Keratinocyte (primary cell): ENCODE measurements at places on chromosomes 1 and 21.

GRCh38 chr1:204975021-204975420 lies 68.0 kb upstream of the CNTN2 start:
- no peak for DNase-seq

DNA sequence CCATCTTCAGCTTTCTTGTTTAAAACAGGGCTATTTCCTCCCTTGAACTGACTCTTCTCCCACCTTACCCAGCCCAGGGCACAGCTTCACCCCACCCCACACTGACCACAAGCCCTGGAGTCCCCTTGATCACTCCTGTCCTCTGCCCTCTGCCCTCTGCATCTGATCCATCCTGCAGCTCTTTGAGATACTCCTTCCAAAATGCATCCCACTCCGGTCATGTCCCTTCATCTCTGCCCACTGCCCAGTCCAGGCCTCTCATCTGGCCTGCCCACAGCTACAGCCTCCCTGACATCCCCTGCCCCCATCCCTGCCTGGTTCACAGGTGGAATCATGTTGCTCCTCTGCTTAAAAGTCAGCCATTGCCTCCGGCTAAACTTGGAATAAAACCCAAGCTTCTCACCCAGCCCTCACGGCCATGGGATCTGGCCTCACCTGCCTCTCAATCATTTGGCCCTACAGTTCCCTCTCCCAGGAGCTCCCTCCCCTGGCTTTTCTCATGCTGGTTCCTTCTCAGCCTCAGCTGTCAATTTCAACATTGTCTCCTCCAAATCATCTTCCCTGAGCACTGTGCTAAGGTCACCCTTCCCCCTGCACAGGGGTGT lies 202.0 kb downstream of the MATN1 start:
- no peak for DNase-seq

GRCh38 chr1:240820816-240821215 lies 208.9 kb upstream of the GREM2 start:
- no peak for DNase-seq

DNA sequence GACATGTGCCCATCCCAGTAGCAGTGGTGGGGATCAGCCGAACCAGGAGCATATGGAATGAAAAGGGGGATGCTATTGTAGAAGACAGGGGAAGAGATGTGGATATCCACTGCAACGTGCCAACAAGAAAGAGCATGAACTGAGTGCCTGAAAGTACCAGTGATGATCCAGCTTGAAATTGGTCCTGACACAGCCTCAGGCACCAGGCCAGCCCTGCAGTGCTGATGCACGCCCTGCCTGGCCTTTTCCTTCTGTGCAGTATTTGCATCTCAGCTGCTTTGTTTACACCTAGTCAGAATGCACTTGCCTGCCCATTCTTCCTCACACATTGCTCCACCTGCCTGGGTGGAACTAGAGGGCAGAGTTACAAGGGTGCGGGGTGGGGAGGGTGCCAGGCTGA lies 50.3 kb upstream of the ARTN start:
- no peak for DNase-seq

GRCh38 chr1:217077426-217077825 lies 354.2 kb upstream of the ESRRG start:
- DNase-seq: no peak

- no peak for DNase-seq
These were observed at the start of gene GBP2 for GRCh38 chr1:89125913-89126580. TSS of gene GBP2 (minus strand) at chr1:89126114. CDS start at chr1:89121966, 4,148 bp downstream.

GRCh38 chr1:223245411-223245810 lies 102.4 kb upstream of the TLR5 start:
- no peak for DNase-seq

DNA sequence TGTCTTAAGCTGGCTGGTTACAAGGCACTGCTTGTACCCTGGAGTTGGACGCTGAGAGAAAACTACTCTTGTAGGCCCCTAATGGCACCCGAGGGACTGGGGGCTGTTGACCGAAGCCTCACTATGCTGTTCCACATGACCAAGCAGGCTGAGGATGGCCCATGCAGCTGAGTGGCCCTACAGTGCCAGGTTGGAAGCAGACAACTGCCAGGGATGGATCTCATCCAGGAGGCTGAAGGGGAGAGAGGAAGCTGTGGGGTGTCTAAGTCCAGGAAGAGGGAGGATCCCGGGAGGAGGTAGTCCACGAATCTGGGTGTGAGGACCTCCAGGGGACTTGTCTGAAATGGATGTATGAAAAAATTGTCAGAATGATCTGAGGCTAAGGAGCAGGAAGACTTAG lies 45.8 kb downstream of the FOXD2 start:
- DNase-seq: no peak

GRCh38 chr1:106937104-106937503 lies 119.4 kb upstream of the PRMT6 start:
- peak; percentile 49 for DNase-seq

GRCh38 chr1:221171768-221172167 lies 292.5 kb downstream of the HLX start:
- DNase-seq: no peak

DNA sequence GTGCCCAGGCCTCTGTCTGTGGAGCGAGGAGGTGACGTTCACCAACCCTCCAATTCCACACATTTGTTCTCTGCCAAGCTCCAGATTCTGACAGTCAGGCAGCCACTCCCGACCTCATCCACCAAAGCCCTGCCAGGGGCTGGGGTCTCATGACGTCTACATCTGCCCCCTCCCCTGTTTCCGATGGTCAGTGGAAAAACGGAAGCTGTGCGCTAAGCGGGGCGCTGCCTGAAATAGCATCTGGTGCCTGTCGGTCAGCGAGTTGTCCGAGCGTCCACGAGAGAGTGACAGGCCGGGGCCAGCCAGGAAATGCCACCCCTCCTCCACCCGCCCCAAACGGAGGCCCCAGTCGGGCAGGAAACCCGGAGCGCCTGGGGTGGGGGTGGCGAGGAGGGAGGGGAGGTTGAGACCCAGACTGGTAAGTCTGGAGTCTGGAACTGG lies 3.2 kb upstream of the TAL1 start:
- no peak for DNase-seq

DNA sequence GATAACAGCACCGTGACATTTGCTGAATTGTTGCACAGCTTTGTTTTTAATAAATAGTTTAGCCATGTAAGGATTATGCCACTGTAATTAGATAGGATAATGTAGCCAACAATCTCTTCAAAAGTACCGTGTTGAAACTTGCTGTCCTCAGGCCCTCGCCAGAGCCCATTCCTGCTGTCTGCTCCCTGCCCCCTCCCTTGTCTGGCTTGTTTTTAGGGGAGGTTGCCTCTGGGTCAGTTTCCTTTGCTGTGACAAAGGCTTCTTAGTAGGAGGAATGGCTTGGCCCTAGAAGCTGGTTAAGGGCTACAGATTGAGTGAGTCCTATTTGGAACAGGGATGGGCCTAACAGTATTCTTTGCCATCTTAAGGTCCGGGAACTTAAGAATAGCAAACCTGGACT lies 107.9 kb downstream of the LMO4 start:
- DNase-seq: no peak

- no peak for DNase-seq
These were observed 52.8 kb downstream of the ARID4B start for GRCh38 chr1:235275223-235275622.

- DNase-seq: no peak
These were observed 4.0 kb upstream of the TRIM11 start for GRCh38 chr1:228410671-228411070.

DNA sequence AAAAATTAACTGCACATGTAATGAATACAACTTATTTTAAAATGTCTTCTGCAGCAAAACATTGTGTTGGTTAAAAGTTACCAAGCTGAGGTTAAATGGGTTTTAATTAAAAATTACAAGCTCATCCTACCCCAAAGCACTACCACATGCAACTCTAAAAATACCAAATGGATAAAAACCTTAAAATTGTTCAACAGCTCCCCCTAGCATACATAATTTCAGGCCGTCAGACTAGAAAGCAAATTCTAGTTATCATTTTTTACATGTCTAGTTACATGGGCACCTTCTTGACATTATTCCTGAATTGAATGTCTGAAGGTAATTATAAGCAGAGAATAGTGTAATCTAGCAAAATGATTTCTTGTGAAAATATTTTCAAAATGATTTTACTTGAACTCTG lies 176.5 kb downstream of the C1orf21 start:
- DNase-seq: no peak

DNA sequence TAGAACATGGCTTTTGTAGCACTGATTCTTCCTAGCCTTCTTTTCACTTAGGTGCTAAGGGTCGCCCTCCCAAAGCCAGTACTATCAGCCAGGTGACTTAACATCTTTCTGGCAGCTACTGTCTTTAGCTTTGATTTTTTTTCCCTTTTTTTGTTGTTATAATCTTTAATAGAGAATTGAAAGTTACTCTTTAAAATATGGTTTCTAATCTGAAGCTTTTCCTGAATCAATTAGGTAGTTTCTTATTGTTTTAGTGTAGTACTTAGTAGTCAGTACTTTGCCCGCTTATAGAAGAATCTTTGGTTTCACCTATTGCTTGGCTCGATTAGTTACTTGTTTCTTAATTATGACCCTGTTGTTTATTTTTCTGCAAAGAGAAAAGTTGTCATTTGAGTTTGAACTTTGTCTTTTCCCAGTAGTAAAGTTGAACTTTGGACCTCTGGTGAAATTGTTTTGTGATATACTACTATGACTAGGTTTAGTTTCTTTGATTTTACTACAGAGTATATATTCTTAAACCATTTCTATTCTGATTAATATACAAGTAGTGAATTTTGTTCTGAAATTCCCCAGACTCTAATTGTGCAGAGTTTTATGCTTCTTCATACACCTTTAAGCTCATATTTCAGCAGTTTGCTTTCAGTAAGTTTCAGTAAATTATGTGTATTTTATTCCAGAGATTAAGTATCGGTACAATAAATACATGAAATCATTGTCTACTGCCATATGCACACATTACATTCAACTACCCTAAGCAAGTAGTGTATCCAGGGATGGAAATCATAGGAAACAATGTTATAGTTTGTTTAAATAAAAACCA lies 3.9 kb downstream of the MAGI3 start:
- DNase-seq: no peak

GRCh38 chr1:98188774-98189173 lies 267.9 kb upstream of the DPYD start:
- no peak for DNase-seq

DNA sequence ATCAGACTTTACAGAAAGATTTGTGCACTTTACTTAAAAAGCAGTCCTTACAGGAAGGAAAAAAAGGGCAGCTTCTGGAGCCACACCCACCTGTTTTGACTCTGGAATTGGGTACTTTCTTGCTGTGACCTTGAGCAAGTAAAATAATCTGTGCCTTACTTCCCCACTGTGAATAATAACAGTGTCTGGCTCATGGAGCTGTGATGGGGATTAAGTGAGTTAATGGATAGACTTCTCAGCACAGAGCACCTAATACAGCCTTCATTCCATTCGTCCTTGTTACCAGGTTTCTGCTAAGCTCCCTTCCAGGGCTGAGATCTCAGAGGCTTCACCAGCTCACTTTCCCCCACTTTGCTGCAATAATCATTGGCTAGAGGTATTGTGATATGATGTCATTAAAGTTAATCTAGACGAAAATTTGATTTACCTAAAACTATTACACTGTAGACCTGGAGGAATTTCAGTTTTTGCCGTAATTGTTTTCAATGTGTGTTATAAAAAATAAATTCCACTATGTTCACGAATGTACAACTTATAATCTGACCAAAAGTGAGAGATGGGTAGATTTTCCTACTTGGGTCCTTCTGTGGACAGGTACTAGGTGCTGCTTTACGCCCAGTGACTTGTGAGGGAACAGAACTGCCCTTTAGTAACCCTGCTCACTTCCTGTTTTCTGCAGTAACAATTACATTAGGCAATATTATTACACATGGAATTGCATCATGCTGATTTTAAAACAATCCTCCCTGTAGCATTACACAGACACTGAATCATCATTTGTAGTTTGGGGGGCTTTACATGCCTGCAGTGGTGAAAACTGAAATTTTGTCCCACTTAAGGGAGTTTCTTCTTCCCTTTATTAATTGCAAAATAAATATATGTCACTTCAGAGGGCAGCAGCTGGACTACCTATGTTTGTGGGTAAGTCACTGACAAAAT lies 19.7 kb upstream of the ABCG1 start:
- DNase-seq: peak; percentile 35

GRCh38 chr21:43267391-43268085 lies 98.7 kb downstream of the CRYAA start:
- no peak for DNase-seq

- no peak for DNase-seq
These were observed 1.9 kb upstream of the GPR52 start for GRCh38 chr1:174445817-174446216.

DNA sequence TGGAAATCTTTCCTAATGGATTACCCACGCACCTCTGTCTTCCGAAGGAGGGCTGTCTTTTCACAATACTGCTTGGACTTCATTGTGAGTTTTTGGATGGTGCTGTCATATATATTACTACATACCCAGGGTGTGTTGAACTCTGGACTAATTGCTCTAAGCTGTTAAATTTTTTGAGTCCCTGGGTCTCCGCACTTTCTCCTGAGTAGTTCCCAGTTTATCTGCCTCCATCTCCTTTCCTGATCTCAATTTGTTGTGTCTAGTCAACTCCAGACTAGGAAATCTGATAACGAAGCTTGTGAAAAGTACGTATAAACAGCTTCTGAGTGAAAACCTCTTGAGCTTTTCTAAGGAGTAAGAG lies 211.1 kb downstream of the ROR1 start:
- DNase-seq: no peak

DNA sequence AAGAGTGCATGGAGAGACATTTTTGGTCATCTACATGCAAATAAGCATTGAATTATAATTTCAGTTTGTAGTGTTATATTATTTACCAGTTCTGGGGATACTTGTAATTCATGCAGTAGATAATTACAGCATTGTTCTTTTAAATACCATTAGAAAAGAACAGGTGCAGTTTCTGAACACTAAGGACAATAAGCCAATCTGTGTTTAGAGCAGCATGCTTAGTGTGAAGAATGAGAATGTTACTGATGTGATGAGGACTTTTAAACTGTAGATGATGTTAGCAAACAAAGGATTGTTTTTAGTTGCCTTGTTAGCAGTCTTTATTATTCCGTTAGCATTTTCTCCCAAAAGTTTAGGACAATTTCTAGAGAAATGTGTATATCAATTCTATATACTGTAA lies 348.3 kb downstream of the BRINP3 start:
- DNase-seq: no peak

GRCh38 chr1:3688356-3689137 lies 36.2 kb downstream of the TP73 start:
- no peak for DNase-seq
